Stimulated activated CD8-positive, alpha-beta memory T cell treated with anti-CD3 and anti-CD28 coated beads, Interleukin-15, amount 100 ng/mL, for 48 hours (primary cell): ENCODE measurements at places on chromosomes 2 and 18.
A peak's percentile ranks its signal among the peaks of the same experiment; 100 is the strongest.

GRCh38 chr2:64210816-64211215 is 66.6 kb upstream of the PELI1 start:
- no peak for DNase-seq

GRCh38 chr2:50116096-50117010 is 915.6 kb downstream of the NRXN1 start:
- DNase-seq: no peak

DNA sequence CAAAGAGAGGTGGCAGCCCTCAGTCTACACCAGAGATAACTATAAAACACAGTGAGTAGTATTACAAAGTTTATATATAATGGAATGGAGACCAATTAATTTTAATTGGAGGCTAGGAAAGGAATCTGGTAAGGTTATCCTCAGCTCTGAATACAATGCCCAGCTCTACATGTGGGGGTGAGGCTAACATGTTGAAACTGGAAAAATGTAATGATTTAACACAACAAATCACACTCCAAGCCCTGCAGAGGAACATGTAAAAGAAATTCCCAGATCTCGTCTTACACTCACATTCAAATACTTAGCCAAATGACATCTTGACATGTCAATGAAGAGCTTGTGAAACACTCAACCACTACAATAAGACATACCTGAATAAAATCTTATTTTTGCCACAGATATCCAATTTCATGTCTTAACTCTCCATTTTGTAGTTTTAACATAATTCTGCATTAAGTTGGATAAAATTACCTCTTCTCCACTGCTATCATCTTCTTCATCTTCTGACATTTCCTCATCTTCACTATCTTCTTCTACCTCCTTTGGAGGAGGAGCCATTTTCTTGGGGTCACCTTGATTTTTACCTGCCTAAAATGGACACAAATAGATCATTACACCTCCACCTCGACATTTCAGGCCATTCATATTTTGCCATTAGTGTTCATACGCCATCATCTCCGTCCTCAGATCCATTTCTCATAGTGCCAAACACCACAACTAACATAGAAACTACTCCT is 1.4 kb downstream of the NCL start:
- no peak for DNase-seq

DNA sequence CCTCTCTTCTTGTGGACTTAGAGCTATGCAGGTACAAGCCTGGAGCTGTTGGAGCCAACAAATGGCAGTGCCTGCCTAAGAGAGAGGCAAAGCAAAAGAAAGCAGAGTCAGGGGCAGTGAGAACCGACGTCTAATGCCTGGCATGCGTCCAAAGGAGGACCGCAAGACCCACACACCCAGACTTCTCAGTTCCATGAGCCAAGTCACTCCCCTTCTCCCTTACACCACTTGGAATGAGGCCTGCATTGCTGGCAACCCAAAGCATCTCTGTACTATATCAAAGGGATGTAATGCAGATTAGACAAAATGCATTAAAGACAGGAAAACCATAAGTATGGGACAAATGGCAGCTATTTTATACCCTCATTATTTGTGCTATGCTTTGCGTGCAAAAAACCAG is 49.9 kb upstream of the RNU4ATAC start:
- DNase-seq: no peak

DNA sequence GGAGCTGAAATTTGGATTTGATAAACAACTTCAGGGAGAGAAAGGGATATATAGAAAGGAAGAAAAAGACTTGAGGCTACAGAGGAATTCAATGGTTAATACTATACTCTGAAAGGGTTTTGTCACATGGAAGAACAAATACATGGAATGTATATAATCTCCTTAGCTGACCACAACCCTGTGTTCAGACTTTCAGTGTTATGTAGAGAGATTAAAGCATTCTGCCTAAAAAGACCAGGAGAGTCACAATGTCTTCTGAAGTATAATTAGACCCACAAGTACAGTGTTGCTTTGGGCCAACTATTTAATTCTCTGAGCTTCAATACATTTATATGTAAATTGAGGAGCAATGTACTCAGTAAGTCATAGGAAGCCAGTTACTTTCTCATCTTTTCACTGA is 123.8 kb upstream of the FSHR start:
- DNase-seq: no peak

GRCh38 chr2:129710670-129711495 is 268.6 kb upstream of the RAB6C start:
- DNase-seq: no peak

DNA sequence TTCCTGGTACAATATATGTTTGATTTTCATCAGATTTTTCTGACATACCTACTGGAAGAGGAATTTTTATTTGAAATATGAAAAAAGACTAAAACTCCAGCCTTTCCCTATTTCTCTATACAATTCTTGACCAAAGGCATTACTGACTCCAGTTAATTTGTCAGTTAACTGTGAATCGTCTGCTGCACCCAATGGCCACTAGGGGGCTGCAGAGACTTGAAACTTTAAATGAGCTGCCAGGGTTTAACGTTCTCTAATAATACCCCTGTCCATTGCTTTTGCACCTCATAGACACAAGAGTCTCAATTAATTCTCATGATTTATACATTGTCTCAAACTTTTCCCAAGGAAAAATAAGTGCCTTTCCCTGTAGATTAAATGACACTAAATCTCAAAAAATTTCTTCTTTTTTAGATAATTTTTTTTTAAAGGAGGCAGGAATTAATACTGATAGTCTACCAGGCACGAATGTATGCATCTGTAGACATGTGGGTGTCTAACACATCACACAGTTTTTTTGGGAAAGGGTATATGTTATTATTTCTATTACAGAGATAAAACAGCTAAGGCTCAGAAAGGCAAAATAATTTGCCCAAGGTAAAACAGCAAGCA is 1.8 kb upstream of the ALK start:
- no peak for DNase-seq

- DNase-seq: no peak
Observed at GRCh38 chr2:82857967-82858366, 1601.1 kb downstream of the SUCLG1 start.

- DNase-seq: no peak
Observed at GRCh38 chr2:37987098-37987775, 62.1 kb downstream of the RMDN2 start.

GRCh38 chr2:210496512-210496911 is 20.0 kb upstream of the LANCL1 start:
- no peak for DNase-seq

- DNase-seq: no peak
Observed at GRCh38 chr2:11997142-11997541, 250.7 kb downstream of the LPIN1 start.

DNA sequence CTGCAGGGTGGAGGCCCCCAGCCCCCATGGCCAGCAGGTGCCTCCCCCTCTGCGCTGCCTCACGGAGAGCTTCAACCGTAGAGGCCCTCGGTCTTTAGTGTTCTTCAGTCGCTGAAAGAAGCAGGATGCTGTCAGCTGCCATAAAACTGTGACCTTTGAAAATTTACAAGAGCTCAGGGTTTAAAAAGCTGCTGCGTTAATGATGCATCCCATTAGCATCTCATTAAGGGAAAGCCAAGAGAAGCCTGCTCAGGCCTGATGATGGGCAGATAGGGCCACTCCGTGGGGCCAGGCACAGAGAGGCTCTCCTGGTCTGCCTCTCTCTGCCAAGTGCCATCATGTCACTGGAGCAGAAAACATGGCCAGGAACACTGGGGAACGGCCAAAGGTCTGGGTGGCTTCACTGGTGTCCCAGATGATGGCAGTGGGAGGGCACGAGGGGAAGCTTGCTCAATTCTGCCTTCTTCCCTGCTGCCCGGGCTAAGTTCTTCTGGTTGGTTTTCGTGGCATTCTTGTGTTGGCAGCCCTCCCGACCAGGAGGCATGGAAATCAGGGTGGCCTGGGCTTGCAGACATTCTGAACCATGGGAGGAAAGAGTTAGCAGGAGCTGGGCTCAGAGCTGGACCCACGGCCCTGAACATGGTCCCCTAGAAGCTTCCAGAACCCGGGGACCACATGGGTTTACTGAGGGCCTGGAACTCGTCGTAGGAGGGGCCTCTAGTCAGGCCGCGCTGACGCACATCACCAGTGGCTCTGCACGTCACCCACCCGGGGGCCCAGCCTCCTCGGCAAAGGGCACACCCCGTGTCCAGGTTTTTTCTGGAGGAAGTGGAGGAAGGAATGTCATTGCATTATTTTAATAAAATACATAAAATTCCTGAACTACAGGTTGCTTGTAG is 250.7 kb downstream of the KLHL29 start:
- no peak for DNase-seq

DNA sequence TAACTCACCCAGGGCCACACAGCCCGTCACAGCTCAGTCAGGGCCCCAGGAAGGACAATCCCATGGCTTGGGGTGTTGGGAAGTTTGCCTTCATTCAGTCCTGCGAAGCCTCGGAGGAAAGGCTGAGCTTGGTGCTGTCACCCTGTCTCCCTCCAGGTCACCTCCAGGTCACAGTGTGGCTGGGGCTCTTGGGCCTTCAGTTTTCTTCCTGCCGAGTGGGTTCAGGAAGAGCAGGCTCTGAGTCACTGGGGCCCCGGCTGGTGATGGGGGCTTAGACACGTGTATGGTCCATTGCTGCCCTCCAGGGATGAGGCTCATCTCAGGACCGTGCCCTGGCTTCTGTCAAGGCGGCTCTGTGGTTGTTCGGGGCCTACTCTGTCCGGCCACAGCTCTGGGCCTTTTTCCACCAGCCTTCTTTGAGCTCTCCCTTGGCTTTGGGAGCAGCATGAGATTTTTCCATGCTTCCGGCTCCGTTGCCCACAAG is 118.6 kb downstream of the INHBB start:
- DNase-seq: no peak

- no peak for DNase-seq
Observed at GRCh38 chr2:152472481-152472887, 137.5 kb downstream of the FMNL2 start.

- DNase-seq: no peak
Observed at GRCh38 chr18:28004606-28005005, 172.3 kb downstream of the CDH2 start.

- no peak for DNase-seq
Observed at GRCh38 chr2:101200676-101201075, 49.5 kb upstream of the TBC1D8 start.

DNA sequence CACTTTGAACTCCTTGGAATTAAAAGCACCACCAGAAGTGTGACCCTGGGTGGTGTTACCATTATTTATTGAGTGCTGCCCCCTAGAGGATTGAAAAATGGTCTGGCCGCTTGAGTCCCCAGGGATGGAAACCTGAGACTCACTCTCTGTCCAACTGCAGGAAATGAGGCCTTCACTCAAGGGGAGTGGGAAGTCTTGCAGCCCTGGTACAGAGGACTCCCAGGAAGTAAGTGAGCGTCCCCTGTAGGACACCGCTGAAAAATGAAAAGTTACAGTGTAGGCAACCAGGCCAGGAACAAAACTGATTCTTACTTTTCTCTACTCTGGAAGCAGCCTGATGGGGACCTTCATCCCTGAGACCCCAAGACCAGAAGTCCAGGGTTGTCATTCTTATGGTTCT is 2.2 kb upstream of the NRP2 start:
- no peak for DNase-seq

GRCh38 chr2:37852585-37853014 is 72.5 kb upstream of the RMDN2 start:
- DNase-seq: no peak

DNA sequence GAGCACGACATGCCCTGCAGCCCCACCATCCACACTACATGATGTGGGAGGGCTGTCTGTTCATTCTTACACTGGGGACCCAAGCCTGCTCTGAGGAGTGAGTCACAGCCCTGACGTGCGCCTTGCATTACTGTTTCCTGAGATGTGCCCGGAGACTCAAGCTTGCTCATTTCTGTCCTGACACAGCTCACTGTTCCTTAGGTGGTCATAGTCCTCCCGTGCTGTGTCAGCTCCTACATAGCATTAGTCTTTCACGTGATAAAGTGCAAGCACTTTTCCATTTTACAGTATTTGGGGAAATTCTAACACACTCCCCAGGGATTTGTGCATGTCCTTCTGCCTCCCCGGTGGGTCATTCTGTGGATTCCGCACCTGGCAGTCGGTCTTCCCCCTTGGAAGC is 46.2 kb upstream of the TRIM43B start:
- peak; percentile 46 for DNase-seq

- DNase-seq: no peak
Observed at GRCh38 chr2:182584462-182584861, 131.6 kb upstream of the DNAJC10 start.

- DNase-seq: no peak
Observed at GRCh38 chr18:11751341-11752115, 62.5 kb downstream of the GNAL start.

DNA sequence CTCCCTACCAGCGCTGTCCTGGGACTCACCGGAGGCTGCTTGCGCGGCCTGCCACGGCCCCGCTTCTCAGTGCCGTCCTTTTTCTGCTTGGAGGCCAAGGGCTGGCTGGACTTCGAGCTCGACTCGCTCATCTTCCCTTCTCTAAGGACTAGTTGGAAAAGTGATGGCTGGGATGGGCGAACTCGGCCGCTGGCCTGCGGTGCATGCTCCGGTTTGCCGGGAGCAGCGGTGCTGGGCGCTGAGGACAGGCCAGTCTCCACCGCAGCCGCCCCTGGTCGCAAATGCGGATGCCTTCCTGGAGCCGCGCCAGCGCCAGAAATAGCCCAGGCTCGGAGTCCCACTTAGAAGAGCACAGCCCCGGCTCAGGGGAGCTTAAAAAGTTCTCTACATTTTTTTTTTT is 3.1 kb downstream of the C2orf81 start:
- DNase-seq: no peak

DNA sequence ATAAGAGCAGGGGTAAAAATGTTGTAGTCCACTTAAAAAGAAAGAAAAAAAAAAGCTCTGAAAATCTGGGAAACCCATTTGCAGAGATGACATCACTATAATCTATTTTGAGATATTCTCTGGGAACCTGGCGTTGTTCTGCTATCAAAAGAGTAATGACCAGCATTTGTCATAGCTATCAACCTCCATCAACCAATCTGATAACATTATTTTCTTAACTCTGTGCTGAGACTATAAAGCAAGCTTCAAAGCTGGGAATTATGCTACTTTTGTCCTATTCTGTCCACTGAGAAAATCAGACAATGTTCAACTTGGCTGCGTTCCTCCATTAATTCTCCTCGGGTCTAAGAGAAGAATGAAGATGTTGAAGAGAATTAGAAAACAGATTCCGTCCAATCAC is 107.5 kb downstream of the STK39 start:
- no peak for DNase-seq

GRCh38 chr2:36530178-36530982 is 67.6 kb downstream of the FEZ2 start:
- DNase-seq: no peak

DNA sequence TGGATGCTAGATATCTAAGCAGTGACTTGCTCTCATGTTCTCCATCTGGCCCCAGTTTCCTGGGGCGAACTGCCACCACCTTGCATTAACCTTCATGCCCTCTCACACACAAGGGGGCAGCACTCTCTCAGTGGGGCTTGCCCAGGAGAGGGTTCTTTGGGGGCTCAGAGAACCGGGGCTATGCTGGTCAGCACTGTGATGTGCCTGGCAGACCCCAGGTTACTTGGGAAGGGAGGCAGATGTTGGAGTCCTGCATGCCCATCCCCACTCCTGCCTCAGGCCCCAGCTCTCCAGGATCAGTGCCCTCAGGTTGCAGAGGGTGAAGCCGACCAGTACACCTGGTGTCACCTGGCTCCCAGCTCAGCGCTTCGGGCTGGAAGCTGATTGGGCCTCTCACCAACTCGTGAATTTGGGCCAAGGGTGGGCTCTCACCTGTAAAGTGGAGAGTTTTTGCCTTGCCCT is 396.2 kb upstream of the HS6ST1 start:
- no peak for DNase-seq
